ENCODE measurements at places on chromosomes 5 and 9. TPM values are rescaled to one million over a fixed set of nuclear protein-coding genes. Genes with fewer than 3 reads are reported as not detected.

CDH9 gene
- total RNA-seq, result not detected

ENTREP1 gene
- total RNA-seq, result 25.0 TPM

PCDHB4 gene
- 3.6 TPM for total RNA-seq

CHSY3 gene
- total RNA-seq, result 2.4 TPM

LTC4S gene
- 23.4 TPM for total RNA-seq

ANKRD20A1 gene
- 8.7 TPM for total RNA-seq

IFNA13 gene
- total RNA-seq, result not detected

BICD2 gene
- 34.8 TPM for total RNA-seq

GRCh38 chr5:133953568-133954145 lies 14.8 kb downstream of the C5orf15 start:
- no peak for DNase-seq

- DNase-seq, result no peak
Observed at GRCh38 chr5:73135429-73136054, 15.2 kb downstream of the TMEM171 start.

- no peak for DNase-seq
Observed at GRCh38 chr9:60546406-60546805, 367.8 kb upstream of the SPATA31A5 start.

DNA sequence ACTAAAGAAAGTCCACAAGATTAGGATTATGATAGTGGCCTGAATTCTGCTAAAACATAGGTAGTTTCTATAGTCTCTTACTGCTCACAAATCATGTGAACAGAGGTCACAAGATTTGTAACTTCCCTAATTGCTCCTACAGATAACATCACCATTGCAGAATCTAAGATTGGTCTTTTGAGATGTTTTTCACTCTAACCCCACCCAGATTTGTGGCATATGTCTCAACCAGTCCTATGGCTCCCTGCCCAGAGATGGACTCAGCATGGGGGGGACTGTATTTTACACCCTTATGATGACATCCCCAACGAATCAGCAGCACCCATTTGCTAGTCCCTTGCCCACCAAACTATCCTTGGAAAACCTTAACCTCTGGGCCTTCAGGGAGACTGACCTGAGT lies 1046.2 kb downstream of the CDH12 start:
- no peak for DNase-seq

DNA sequence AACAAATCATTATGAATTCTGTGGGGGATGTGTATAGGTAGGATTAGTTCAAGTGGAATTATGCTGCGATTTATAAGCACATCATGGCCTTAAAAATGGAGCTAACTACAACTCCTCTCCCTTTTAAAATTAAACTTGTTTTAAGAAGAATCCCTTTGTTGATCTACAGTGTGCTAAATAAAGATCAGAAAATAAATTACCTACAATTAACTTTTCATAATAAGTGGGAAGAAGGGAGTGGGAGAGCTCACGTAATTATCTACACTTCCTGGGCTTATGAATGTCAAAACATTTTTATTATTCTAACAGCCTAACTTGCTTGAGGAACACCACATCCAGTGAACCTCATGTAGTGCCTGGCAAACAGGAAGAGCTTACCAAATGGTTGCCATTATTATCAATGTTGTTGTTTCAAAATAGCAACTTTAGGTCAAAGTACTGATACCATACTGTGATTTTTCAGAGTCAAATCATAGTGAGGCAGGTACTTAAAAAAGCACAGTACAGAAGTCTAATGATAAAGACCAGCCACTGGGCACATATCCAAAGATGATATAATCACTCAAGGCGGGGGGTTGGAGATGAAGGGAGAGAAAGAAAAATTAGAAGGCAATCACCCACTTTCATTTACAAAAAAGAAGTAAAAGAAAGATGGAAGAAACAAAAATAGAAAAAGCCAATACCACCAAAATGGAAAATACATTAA lies 174.0 kb downstream of the RAPGEF6 start:
- no peak for DNase-seq

DNA sequence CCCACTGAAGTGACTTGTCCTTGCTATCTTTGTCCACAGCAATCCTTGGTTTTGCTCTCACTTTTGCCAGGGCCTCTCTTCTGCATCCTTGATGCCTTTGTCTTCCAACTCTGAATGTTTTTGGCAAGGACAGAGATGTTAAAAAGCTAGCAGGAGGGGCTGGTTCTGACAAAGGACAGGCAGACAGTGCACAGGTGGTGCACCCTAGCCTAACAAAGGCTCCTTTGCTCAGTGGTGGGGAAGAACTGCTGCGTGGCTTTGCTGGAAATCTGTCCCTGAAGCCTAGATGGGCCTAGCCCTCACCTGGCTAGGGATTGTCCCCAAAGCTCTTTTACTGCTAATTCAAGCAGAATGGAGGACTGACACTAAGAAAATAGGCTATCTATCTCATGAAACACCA lies 233.5 kb downstream of the MAN2A1 start:
- DNase-seq, result no peak

DNA sequence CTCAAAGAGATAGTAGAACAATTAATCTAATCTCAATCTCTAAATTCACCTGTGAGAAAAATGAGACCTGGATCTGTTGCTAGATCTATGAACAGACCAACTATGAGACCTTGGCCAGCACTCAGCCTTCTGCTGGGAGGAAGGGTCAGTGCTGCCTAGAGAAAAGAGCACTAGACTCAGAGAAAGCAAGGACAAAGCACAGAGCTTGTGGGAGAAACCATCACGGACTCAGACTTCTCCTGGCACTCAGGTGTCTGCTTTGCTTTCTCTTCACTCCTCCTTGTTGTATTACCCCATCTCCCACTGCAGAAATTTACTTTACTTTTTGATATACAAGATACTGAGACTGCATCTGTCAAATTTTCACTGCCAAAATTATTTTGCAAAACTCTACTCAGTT lies 890.0 kb upstream of the NUDT12 start:
- DNase-seq, result no peak

- DNase-seq, result no peak
Observed at GRCh38 chr9:110592044-110592830, 12.7 kb upstream of the SVEP1 start.

- peak; percentile 65 for DNase-seq
Observed at GRCh38 chr5:94945656-94946055, 327.2 kb downstream of the SLF1 start.

- no peak for DNase-seq
Observed at GRCh38 chr9:550333-550732, 291.2 kb upstream of the DMRT1 start.

GRCh38 chr9:6133346-6134063 lies 82.1 kb upstream of the IL33 start:
- no peak for DNase-seq

DNA sequence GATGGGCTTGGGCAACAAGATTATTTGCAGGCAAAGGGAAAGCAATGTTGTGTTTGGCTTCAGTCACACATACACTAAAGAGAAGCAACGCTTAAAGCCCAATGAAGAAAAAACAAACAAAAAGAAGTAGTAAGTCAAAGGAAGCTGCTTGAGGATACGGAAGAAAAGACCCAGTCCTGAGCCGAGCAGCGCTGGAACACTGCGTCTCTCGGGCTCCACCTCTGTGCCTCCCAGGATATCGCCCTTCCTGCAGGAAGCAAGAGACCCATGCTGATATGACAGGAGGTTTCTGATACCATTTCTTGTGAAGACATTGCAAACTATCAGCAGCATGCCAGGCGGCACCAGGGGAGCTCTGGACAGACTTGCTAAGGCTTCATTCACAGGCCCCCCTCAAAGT lies 9.9 kb downstream of the GNAQ start:
- peak; percentile 68 for DNase-seq

- DNase-seq, result no peak
Observed at GRCh38 chr9:17905781-17906175, 326.9 kb downstream of the SH3GL2 start.

- no peak for DNase-seq
Observed at GRCh38 chr5:96483878-96484277, 50.8 kb upstream of the PCSK1 start.

- no peak for DNase-seq
Observed at GRCh38 chr9:130268521-130269211, 3.1 kb downstream of the HMCN2 start.
